ENCODE measurements at places on chromosomes 6 and 20.
A peak's percentile ranks its signal among the peaks of the same experiment; 100 is the strongest.

DNA sequence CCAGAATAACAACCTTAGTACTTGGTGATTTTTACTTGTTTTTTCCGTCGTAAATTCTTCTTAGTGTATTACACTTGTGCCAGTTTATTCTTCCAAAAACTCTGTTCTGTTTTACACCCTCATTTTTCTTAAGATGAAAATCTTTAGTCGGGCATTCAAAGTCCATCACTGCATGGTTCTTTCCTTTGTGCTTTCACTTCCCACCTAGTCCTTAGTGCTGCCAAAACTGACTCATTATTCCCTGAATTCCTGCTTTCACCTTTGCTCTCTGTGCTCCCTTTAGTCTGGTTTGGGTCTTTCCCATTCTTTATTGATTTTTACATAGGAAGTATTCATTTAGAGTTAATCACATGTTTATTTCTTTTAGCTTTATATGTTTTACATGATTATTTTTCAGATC is 3.3 kb downstream of the TRMT11 start:
- peak; percentile 6 for DNase-seq

DNA sequence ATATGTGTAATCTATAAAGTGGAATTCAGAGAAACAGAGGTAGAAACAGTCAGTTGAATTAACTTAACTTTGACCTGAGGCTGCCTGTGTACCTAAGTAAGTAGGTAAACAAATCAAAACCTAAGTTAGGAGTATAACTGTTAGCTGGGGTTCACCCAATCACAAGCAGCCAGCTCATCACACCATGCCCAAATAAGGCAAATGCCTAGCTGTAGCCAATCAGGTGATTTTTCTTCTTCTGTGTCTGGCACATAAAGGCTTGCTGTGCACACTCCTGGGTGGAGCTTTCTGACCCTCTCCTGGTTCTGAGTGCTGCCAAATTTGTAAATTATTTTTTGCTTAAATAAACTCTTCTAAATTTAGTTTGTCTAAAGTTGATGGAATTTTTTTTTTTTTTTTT is 54.7 kb upstream of the TRIM39 start:
- DNase-seq: no peak

GRCh38 chr20:19765913-19766312 is 7.9 kb downstream of the RIN2 start:
- DNase-seq: no peak

- peak; percentile 40 for DNase-seq
These were observed 1.5 kb downstream of the CCND3 start for GRCh38 chr6:41939848-41940758.

DNA sequence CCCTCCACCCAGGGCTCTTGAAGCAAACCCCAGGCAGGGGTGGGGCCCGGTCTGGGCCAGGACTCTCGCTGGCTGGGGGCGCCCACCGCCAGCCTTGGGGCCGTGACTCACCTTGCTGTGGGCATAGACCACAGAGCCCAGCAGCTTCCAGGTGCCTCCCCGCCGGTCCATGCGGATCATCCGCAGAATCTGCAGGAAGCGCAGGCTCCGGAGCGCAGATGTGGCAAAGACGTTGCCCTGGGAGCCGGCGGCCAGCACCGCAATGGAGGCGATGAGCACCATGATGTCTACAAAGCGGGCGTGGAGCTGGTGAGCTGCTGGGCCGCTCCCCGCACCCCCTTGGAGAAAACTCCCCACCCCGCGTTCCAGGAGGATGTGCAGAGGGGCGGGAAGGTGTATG is 27.9 kb downstream of the KCNQ2 start:
- DNase-seq: no peak

DNA sequence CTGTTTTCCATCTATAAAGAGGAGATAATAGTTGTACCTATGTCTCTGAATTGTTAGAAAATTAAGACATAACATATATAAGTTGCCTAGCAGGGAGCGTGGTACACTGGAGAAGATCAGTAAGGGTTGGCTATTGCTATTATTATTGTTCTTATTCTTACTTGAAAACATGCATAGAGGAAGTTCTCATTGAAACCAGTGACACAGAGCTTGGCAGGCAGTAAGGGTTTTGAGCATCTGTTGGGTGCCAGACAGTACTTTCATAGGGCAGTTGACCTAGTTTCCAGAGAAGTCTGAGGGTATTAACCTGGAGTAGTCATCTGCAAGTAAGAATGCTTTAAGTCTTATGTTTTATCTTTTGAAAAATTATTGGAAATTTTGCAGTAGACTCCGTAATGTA is 13.3 kb upstream of the SGK1 start:
- no peak for DNase-seq

- no peak for DNase-seq
These were observed 32.3 kb downstream of the TULP4 start for GRCh38 chr6:158344534-158344933.

GRCh38 chr6:101845621-101846020 is 452.1 kb downstream of the GRIK2 start:
- DNase-seq: no peak

DNA sequence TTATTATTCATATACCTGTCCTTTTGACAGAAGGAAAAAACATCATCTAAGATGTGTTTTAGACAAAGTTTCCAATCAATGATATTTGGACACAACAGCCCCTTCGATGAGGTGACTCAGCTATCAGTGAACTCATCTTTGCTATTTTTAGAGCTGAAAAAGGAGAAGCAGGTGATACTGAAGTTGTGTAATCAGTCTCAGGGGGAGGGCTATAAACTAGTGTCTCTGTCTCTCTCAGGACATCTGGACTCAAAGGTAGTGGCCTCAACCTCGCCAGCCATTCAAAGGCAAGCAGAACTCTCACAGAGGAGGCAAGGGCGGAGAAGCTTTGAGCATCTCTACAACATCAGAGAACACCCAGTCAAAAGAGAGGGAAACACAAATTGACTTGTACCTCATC is 135.4 kb downstream of the BFSP1 start:
- no peak for DNase-seq

GRCh38 chr6:55046869-55047422 is 127.4 kb upstream of the HCRTR2 start:
- no peak for DNase-seq

DNA sequence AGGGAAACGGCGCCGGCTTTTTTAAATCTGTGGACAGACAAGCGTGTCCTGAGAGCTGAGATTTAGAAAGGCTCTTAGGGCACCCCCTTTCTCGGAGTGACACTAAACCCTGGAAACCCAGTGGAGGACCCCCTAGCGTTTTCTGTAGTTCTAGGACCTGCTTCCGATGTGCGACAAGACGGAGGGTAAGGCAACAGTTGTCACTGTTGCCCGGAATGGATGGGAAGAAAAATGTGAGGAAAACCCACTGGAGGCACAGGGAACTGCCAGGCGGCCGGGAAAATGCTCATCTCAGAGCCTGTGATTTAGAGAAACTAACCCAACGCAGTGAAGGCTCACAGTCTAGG is 551 bp upstream of the ATP5F1E start:
- DNase-seq: no peak

DNA sequence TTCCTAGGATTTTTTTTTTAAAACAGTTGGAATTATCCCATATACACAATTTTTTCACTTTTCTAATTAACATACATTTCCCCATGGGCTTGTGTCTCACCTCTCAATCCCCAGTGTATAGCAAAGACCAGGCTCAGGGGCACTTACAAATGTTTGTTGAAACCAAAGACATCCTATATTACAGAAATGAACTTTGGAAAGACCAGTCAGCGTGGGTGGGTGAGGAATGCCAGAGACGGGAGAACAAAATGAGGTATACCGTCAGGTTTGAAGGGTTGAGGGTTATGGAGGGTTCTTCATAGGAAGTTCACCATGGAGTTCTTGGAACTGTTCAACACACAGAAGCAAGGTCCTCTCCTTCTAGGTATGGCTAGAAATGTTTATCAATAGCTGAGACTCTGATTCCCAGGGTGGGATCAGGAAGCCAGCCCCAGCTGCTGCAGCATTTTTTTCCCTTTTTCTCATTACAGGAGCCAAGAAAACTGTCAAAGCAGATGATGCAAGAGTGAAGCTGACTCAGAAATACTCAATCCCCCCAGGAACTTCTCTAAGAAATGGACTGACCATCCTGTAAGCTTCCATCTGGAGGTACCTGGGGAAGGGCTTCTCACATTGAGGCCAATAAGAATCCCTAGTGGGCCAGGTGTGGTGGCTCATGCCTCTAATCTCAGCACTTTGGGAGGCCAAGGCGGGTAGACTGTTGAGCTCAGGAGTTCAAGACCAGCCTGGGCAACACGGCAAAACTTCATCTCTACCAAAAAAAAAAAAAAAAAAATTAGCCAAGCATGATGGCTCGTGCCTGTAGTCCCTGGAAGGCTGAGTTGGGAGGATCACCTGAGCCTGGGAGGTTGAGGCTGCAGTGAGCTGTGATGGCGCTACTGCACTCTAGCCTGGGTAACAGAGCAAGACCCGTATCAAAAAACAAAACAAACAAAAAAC is 15.9 kb upstream of the TBC1D20 start:
- peak; percentile 46 for DNase-seq
